ENCODE measurements at places on chromosomes 4 and X.

GRCh38 chrX:97158269-97158668 is 274.6 kb downstream of the RPA4 start:
- no peak for DNase-seq

DNA sequence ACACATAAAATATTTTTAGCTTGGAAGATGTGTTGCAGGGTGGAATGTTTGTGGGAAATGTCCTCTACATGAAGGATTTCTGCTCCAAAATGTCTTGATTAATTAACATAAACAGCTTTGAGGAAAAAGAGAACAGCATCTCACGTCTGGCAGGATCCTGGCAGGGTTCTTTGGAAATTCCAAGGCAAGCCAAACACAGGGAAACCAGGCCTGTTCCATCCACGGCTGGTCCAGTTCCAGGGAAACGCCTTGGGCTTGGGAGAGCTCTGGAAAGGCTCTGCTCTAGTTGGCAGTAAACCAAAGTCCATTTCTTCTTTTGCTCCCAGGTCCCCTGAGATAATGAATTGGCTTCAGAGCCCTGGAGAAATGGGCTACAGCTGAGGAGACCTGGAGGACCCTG is 42.4 kb upstream of the GAB1 start:
- no peak for DNase-seq

DNA sequence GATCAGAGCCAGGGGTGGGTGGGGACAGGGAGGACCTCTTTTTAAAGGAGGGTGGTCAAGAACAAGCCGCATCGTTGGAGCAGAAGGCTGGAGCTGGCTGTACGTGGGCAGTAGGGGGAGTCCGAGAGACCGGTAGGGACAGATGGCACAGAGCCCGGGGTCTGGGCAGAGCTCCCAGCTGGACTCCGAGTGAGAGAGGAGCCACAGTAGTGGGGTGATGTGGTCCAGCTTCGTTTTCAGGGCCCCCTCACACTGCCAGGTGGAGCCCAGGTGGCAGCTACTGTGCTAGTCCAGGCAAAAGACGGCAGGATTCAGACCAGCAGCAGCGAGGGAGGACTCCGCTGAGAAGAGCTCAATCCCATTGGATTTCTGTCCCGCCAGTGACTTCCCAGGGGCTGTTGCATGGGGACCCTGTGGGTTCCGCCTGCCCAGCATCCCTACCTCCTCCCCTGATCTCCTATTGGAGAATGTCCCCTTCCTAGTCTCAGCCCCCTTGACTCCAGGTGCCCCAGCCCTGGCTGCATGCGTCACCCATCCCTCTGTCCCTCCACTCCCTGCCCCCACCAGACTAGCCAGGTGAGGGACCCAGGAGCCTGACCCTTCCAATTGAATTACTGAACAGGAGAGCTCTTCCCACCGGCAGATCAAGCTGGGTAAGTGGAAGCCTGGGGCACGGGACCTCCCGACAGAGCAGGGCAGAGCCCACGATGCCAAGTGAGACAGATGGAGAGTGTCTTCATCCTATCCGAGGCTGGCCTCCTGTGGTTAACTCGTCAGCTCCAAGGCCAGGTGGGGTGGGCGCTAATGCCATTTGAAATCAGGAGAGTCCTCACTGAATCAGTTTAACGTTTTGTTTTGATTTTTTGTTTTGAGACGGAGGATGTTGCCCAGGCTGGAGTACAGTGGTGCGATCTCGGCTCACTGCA is 2.9 kb downstream of the ARHGAP4 start:
- no peak for DNase-seq

- no peak for DNase-seq
These were observed 7.4 kb downstream of the MAGEB10 start for GRCh38 chrX:27815209-27815608.

- no peak for DNase-seq
These were observed 60.1 kb upstream of the S100G start for GRCh38 chrX:16589826-16590225.

DNA sequence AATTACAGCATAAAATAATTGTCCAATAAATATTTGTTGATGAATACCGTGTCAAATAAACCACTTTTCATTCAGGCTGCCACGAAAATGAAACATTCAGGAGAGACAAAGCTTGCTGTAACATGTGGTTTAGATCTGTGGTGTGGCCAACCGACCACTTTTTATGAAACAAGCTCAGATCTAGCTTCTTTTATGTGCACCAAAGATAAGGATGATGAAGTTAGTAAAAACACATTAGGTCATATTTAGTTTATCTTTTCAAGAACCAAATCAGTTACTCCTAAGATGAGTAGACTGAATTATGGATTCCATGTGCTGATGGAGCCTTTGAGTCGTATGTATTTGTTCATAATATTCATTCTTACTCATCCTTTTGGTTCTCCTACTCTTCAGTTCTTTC is 35.8 kb downstream of the STOX2 start:
- no peak for DNase-seq

DNA sequence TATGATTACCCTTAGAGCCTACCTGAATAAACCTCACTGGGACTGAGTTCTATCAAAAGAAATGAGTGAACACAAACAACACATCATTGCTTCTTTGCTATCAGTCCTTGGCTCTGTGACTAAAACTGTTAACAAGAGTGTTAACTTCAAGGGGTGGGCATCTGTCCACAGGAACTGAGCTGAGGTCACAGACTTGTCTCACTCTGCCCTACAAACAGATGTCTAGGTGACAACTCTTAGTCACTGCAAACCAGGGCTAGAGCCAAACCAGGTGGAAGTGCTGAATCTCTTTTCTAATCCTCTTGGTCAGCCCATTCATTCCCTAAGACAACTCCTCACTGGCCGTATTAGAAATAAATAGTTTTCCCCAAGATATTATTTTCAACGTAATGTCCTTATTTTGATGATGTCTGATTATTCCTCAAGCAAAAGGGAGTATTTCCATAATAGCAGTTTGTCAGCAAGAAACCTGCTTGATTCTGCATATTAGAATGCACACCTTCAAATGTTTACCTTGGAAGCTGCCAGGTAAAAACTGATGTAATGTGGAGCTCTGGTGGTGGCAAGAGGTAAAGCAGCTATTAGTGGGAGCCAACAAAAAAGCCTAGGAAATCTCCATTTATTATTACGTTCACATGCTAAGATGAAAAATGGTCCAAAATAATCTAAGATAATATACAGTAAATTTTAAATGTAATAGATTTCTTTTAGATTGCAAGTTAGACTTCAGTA is 4.0 kb downstream of the COL25A1 start:
- DNase-seq = no peak

DNA sequence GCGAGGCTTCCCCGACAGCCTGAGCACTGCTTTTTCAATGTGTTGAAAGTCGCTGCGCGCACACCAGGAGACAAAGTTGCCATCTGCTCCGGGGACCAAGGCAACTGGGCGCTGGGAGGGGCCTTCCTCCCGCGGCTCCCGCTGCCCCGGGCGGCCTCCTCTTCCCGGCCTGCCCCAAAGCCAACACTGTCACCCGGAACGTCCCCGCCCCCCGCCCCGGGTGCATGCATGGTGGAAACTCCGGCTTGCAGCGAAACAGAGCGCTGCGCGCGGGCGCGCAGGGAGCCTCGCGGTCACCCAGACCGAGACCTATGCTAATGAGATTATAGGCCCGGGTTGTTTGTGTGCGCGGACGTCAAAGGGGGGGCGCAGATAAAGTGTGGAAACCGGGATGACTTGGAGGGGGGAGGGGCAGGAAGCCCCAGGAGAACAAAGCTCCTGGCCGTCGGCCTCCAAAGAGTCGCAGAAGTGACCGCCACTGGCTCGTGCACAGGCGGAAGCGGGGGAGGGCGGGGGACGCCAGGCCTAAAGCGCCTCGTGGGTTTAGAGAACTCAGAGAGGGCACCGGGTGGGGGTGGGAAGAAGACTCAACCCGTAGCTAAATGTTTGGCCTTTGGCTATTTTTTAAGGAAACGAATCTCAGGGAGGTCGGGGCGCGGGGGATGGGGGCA is 88.8 kb downstream of the BCOR start:
- DNase-seq = no peak

DNA sequence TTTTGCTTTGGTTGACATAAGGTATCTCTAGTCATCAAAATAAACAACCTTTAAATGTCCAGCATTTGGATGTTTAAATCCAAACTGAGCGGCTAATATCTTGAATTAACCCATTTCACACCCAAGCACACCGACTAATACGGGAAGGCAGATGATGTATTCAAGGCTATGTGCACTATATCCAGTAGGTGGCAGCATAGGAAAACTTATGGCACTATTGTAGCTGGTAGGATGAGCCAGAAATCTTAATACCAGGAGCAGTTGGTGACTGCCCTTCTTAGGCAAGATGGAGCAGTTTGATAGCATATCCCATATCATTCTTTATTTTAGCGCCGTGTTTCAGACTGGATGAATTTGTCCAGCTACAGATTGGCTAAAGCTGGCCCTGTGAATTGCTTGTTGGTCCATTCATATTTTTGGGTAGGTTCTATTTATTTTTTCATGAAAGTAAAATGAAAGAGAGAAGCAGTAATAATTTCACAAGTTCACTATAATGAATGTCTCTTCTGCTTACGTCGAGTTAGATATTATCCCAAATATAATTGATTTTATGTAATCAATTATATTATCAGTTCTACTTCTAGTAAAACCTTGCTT is 24.4 kb downstream of the UCHL1 start:
- DNase-seq = no peak

DNA sequence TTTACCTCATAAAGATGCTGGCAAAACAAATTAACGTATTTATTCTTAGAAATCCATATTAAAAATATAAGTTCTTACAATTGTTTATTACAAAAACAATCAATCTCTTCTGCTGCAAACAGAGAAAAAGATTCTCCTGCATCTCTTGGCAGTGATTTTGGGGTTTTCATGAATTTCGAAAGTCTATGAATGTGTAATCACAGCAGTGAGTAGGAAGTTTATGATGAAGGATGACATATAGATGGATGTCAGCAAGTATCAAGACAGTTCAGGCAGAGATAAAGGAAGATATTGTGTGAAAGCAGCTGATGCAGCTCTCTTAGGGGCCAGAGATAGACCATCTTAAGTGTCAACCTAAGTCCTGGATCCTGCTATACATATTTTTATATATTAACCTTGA is 196.9 kb upstream of the BANK1 start:
- no peak for DNase-seq

- no peak for DNase-seq
These were observed 46.8 kb upstream of the MID1 start for GRCh38 chrX:10667143-10667542.

DNA sequence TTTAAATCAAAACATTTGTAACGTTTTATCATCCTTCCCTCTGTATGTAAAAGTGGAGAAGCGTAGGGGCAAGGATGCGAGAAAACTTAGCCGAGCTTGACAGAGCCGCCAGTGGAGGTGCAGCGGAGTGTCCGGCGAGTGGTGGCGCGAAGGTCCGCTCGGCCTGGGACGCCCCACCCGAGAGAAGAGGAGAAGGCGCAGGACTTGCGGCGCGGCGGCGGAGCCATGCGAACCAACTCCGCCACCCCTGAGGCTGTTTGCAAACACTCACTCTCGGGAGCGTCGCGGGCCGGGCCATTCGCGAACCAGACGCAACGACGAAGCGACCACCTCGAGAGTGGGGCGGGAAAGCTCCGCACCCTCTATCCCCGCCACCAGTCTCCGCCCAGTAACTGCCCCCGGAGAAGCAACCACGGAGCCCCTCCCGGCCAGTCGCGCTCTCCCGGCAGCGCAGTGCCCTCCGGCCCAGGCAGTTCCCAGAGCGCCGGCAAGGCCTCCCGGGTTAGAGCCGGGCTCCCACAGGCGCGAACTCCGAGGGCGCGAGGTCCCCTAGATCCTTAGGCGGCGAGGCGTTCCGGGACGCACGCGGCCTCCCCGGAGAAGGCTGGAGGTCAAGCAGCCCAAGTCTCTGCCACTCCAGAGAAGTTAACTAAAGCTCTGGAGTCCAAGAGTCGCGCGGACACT is 2.3 kb upstream of the MAB21L2 start:
- DNase-seq = no peak

- no peak for DNase-seq
These were observed 238.4 kb upstream of the ANXA3 start for GRCh38 chr4:78312989-78313753.

GRCh38 chrX:111914398-111915090 is 38.6 kb downstream of the TRPC5OS start:
- DNase-seq = no peak

DNA sequence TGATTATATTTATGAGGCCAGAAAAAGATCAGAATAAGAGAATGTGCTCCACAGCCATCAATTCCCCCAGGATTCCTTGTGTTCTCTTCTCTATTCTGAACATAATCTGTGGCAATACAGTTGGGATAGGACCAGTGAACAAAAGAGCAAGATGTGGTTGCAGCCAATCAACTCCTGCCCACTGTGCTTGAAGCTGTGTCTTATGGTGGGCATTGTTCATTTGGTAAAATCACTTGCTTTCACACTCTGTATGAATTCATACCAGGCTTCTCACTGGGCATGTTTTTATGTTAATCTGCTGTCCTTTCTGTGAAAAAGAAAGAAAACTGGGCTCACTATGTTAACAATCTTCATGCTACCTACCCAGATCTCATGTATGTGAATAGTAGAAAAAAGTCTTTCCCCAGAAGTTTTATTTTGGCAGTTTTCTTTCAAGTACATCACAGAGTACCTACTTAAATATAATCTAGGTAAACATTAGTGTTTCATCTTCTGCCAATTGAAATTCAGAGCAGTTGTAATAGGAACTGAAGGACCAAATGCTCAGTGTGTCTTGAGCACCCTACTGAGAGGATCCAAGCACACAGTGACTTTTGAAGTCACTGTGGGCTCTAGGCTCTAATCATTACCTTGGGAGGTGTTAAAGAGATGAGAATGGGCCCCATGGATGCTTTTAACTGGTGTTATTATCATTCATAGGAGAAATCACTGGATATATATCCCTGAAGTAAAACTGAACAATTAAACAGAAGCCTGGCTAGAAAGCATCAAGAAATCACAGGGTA is 429.2 kb upstream of the TRAM1L1 start:
- no peak for DNase-seq

- DNase-seq = no peak
These were observed 42.9 kb upstream of the PROM1 start for GRCh38 chr4:16126714-16127113.

DNA sequence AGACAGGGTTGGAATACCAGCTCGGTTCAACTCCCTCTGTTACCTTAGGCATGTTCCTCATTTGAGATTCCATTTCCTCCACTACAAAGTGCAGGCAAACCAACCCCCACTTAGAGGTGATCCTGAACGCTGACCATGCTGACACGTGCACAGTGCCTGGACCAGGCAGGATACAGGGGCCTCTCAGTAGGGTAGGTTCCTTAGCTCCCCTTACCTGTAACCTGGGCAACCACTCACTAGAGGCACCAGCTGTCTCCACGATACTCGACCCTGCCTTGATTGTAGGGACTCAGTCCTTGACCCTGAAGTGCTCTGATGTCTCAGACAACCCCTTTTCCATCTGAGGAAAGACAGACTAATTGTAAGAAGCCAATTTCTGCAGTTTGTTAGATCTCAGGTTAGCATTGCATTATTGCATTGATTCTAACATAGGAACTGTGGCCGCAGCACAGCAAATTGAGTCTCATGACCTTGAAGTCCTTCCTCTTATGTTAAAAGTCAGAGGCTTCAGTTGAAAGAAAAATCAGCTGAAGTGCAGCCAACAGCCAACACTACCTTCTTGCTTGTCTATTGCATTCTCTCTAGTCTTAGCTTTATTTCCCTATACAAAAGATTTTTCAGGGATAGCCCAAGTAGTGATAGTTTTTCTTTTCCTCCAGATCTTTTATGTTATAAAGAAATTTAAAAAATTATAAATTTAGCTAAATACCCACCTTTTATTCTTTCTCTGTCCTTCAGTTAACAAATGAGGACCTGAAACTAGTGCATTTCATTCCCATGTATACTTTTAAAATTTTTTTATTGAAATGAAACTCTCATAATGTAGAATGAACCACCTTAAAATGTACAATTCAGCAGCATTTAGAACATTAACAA is 11.2 kb upstream of the C1QTNF7 start:
- DNase-seq = no peak
